ENCODE measurements at places on chromosomes 7 and 10. TPM values are rescaled to one million over a fixed set of nuclear protein-coding genes. Genes with fewer than 3 reads are reported as not detected.

DNA sequence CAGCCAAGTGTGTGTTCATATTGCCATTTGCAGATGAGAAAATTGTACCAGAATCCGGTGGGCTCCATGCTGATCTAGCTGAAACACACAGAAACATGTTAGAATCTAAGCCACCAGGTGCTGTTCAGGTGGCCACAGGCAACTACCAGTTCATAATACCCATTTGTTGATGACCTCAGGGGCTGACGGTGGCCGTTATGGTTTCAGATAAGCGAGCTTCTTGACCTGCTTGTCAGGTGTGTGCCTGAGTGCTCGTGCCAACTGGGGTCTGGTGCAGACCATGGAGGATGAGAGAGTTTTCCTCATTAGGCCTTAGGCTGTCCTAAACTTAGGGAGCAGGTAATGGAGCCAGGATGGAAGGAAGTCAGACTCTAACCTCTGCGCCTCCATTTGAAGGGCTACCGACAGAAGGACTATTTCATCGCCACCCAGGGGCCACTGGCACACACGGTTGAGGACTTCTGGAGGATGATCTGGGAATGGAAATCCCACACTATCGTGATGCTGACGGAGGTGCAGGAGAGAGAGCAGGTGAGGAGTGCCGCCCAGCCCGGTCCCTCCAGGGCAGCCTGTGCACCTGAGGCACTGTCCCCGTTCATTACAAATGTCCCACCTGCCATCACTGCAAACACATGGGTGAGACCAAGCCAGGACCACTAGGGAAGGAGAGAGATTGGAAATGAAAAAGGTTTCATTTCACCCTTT lies 53.1 kb downstream of the MKI67 start:
- peaks cover 7% of the 10 kb centered on the region for H3K4me1 ChIP-seq
- peaks cover 67% of the 10 kb centered on the region for H3K36me3 ChIP-seq
- H3K27me3 ChIP-seq = peaks cover 4% of the 10 kb centered on the region
- H3K4me3 ChIP-seq = peak overlapping the region; percentile 6

GRCh38 chr10:67668448-67668847 lies 27.5 kb downstream of the CTNNA3 start:
- H3K4me3 ChIP-seq = no peak overlapping the region
- H3K27me3 ChIP-seq = peaks cover 2% of the 10 kb centered on the region
- H3K36me3 ChIP-seq = no peaks in the 10 kb centered on the region
- DNase-seq = no peak

DNA sequence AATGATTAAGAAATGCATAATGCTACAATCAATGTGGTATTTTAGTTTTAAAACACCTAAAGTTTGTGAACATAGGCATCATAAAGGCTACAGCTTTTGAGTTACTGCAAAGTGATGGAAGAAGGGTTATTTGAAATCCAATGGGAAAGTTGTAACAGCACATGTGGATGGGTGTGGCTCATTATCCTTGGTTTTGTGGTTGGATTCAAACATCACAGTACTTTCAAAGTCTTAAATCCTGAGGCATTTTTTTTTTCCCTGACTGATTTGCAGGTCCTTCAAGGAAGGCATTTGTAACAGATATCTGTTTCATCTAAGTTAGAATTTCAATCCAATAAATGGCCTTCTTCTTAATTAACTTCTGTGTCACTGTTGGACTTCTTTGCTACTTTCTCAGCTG lies 9.8 kb upstream of the SHTN1 start:
- H3K36me3 ChIP-seq = no peaks in the 10 kb centered on the region
- no peak for DNase-seq
- H3K4me3 ChIP-seq = no peak overlapping the region
- no peaks in the 10 kb centered on the region for H3K27me3 ChIP-seq
- H3K27ac ChIP-seq = no peak overlapping the region

DNA sequence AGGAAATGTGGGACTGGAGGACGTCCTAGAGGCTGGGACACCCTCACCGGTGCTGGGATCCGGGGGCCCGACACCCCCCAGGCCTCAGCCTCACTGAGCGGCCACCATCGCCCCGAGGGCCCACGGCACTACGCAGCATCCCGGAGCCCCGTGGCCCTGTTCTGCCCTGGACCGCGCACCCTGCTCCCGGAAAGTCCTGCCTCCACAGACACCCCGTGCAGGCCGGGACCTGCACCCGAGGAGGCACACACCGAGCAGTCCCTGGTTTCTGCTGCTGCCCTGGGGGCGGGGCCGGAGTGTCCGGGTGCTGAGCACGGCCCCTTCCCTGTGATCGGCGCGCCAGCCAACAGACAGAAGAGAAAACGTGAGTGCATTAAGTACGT lies 18.1 kb upstream of the KNDC1 start:
- no peaks in the 10 kb centered on the region for H3K36me3 ChIP-seq
- H3K4me3 ChIP-seq = no peak overlapping the region
- no peaks in the 10 kb centered on the region for H3K4me1 ChIP-seq
- H3K27me3 ChIP-seq = peaks cover 2% of the 10 kb centered on the region

GRCh38 chr7:44697136-44698045 lies 51.3 kb upstream of the ZMIZ2 start:
- DNase-seq = no peak
- H3K4me1 ChIP-seq = no peaks in the 10 kb centered on the region
- H3K4me3 ChIP-seq = peak overlapping the region; percentile 65
- H3K27ac ChIP-seq = no peak overlapping the region
- H3K36me3 ChIP-seq = peaks cover 51% of the 10 kb centered on the region
- H3K27me3 ChIP-seq = peaks cover 6% of the 10 kb centered on the region

The DRGX gene
- total RNA-seq = not detected
